Epithelial cell of esophagus (primary cell): ENCODE measurements at places on chromosomes 7 and 10.

- no peak for DNase-seq
Measured at GRCh38 chr7:52897713-52898112, 137.7 kb upstream of the POM121L12 start.

- DNase-seq, result no peak
Measured at GRCh38 chr10:127877699-127878098, 15.0 kb downstream of the CLRN3 start.

GRCh38 chr7:37714606-37715005 is 31.0 kb downstream of the GPR141 start:
- no peak for DNase-seq

DNA sequence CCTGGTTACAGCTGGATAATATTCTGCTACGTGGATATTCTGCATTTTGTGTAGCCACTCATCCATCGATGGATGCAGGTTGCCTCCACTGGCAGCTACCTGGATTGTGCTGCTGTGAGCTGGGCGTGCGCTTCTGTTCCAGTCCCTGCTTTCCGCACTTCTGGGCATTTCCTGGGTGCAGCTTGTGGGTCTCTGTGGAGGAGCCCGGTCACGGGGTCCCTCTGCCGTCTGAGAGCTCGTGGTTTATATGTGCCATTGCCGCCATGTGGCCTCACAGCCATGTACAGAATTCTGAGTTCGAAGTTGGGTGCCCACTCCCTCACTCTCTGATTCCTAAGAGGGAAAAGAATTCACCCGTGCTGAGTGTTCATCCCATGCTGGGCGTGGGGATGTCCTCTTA is 38.3 kb downstream of the JAKMIP3 start:
- DNase-seq, result no peak

DNA sequence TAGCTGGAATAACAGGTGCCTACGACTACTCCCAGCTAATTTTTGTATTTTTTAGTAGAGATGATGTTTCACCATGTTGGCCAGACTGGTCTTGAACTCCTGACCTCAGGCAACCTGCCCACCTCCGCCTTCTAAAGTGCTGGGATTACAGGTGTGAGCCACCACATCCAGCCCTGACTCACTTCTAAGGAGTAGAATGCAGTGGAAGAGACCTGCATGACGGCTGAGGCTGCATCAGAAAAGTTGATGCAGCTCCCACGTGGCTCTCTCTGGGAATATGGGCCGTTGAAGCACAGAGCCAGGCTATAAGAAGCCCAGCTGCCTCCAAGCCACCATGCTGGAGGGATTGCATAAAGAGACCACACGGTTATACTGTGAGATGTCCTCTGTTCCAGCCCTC is 21.6 kb upstream of the ASL start:
- DNase-seq, result peak; percentile 42

DNA sequence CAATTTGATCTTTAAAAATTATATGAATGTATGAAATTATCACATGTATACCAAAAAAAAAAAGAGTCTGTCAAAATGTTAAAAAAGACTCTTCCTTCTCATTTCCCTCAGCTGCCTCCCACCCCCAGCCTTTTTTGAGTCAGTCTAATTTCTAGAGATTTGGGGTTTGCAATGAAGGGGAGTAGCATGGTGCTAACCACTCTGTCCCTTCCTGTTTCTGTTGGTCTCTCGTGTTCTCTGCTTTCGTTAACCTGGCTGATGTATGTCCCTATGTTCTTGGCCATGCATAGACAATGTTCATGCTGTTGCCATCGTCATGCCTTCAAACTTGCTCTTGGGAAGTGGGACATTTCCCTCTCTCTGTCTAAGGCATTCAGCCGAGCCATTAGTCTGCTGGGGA is 474.1 kb downstream of the LRMDA start:
- DNase-seq, result no peak

- peak; percentile 60 for DNase-seq
Measured at GRCh38 chr10:49667991-49668390, 11.5 kb upstream of the C10orf53 start.

DNA sequence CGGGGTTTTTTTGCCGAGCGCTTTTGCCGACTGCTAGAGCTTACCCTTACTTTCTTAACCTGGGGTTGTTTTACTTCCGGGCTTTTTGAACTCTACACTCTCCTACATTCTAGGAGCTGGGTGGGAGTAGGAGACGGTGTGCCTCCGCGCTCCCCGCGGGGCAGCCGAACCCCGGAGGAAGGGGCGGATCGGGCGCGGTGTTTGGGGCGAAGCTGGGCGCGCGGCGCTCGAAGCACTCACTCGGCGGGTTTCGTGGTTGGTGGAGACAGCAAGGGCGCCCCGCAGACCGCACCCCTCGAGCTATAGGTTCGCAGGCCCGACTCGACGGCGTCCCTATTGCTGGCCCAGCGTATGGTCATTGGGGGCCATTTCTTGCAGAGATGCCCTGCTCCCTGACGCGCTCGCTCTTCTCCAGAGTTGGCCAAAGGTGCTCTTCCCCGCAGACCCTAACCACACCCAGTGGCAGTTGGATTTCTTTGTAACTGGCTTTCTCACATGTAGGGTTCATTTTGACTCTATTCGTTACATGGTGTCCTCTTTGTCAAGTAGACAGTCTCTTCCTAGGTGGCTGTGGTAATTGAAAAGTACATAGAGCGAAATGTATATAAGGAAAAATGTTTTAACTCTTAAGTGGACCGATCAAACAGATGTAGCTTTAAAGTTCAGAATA is 364 bp downstream of the ZNF518A start:
- DNase-seq, result peak; percentile 90

DNA sequence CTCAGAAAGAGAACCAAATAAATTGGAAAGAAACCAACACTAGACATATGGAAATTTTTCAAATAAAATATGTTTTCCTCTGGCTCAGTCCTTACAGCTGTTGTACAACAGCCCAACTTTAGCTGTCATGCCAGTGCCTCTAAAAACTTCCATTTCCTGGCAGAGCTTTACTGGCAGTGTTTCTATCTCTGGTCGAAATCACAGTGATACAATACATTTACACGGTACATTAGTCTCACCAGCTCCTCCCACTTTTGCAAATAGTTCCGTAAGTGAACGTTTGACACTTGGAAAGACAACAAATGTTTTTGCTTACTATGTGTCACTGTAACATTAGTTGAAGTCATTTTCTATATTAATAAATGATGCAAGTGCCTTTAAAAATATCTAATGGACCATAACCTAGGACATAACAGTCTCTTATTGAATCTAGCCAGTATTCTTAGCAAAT is 29.8 kb downstream of the BCAP29 start:
- DNase-seq, result no peak

DNA sequence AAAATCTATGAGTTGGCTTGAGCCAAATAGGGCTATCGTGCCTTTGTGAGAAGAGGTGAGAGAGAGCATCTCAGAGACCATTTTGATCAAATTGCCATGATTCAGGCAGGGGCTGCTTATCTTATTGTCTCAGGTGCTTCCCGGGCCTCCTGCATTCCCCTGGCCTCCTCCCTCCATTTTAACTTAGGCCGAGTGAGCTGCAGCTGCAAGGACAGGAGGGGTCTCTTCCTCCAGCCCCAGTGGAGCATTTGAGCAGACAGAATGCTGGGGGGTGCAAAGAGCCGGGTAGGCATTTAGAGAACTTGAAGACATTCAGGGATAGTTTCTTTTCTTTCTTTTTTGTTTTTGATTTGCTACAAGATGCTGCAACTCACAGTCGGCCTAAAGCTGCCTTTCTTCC is 59.0 kb downstream of the BUB3 start:
- DNase-seq, result no peak

GRCh38 chr7:25260862-25261494 is 32.7 kb upstream of the NPVF start:
- DNase-seq, result peak; percentile 23

DNA sequence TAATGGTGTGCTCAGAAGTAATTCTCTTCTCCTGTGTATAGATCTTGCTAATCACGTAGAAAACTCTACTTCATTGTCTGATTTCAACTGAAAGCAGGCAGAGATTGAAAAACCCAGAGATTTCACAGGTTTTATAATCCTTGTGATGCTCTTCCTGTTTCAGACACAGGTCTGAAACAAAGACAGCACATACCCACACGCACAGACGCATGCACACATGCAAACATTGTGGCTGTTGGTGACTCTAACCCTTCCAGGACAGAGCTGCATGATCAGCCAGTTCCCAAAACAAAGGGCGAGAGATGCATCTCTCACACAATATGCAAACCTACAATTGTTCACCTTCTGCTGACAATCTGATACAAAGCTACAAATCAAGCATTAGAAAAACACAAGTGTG is 11.1 kb upstream of the TFEC start:
- DNase-seq, result no peak

- DNase-seq, result peak; percentile 61
Measured at GRCh38 chr10:113557903-113558321, 5.1 kb downstream of the HABP2 start.

GRCh38 chr10:31804352-31804810 is 124.2 kb downstream of the ARHGAP12 start:
- no peak for DNase-seq

DNA sequence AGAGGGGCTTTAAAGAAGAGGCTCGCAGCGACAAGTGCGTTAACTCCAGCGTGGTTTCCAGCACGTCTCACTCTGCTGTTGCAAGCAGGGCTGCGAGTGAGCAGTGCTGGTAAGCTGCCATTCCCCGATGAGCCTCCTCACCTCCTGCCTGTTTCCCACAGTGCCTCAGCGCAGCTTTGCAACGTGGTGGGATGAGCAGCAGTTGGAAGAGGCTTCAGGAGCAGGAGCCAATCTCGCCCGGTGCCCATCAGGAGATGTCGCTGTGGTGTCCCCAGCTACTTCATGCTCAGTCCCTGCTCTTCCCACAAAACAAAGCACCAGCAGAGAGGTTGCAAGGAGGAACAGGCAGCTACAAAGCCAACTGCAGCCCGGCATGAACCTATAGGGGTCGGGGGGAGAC is 2.4 kb upstream of the ADARB2 start:
- DNase-seq, result no peak

GRCh38 chr7:93016681-93017381 is 100.9 kb downstream of the SAMD9 start:
- no peak for DNase-seq

- DNase-seq, result peak; percentile 32
Measured at GRCh38 chr7:82441669-82442478, 1.7 kb downstream of the CACNA2D1 start.

DNA sequence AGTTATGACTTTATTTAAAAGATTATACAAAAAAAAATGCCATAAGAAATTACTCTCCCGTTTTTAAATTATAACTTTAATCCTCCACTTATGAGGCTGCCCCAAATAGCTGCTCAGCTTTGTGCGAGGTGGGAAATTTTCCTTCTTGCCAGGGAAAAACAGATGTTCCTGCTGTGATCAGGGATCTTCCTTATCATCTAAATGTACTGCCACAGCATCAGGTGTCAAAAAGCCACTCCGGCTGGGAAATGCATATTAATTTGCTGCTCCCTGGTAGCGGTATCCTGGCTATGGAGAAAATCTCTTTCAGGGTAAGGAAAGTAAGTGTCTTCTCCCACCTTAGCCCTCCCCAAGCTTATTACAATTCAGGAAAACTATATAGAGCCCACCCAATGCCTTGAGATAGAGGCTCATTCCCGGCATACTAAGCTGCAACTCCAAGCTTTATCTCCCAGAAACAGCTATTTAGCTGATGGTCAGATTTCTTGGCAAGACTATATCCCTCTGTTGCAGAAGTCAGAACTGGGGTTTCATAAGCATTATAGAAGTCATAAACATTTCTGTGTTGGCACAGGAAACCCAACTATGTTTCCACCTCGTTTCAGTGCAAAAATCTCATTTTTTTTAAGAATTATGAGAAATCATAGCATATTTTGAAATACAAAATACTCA is 360.4 kb downstream of the PARD3 start:
- no peak for DNase-seq

DNA sequence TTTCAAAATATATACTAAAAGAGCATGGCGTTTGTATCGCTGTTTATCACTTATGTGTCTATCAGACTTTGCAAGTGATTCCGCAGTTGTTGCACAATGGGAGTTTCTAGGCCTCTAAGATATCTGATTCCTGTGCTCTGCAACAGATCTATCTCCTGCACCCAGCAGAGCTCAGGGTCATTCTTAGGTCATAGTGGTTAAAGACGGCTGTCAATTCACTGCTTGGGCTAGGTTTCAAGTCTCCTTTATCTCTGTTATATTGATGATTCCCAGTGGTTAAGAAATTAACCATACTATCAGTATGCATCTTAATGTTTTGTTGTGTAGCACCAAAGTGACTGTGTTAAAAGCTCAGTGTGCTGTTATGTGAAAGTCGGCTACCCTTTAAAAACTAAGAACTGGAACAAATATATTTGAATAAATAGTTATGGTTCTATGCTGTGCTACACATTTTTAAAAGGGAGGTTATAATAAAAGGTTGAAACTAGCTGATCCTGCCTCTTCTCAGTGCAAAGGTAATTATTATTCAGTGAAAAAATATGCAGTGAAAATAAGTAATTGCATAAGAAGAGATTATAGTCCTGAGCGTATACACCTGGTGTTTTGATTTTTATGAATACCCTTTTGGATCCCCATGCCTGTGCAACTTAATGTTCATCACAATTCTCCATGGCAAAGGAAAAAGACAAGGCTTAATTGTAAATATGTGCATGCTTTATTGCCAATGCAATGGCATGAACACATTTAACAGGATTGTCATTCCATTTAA is 24.0 kb downstream of the HOXA1 start:
- DNase-seq, result no peak

DNA sequence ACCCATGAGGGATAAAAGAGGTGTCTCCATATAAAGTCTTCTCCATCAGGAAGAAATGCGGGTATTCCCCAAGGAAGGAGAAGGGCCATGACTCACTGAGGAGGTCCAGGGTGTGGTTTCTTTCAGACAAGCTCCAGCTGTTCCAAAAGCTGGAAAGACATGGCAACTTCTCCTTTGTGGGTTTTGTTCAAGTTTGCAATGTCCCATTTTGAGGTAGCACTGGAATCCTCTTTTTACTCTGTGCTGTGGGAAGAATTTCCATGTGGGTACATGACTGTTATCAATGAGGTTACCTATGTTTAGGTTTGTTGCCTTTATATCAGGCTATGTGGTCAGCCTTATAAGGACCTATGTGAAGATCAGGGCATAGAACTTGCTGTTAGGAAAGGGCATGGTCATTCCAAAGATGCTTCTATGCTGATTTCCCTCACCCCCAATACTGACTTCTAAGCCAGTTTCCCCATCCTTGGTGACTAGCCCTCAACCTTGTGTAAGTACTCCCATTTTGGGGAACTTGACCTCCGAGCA is 697.5 kb downstream of the INHBA start:
- DNase-seq, result peak; percentile 88
